Tongue (tissue), 3 donors: ENCODE measurements at places on chromosomes 6 and 20.

- peak; percentile 88 for DNase-seq
Measured at GRCh38 chr6:117547688-117548621, 54.4 kb downstream of the GOPC start.

DNA sequence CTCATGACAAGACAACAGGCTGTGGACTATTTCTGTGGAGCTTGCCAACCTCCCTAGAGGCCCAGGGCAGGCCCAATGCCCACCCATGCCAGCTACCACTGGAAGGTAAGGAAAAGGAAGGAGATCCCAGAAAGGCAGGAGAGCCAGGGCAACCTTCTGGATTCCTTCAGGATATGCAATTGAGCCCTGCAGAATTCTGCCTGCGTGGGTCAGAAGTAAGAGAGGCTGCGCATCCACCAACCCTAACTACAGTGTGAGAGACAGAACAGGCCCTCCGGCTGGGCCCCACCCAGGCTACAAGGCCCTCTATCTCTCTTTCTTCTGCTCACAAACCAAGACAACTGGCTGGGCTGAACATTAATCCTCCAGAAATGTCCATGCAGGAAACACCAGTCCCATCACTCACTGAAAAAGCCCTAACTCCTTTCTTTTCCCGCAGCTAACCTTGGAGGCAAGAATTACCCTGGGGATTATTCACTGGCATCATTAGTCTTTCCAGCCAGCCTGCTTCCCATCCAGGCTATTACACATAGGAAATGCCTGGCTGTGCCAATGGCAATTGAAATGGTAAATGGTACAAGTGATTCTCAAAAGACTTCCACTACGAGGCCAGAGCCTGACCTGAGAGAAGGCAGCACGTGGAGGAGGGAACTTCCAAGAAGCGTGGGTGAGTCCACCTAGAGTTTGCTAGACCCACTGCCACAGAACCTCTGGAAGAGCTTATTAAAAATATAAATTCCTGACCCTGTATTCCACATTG is 15.2 kb downstream of the MAP1LC3A start:
- no peak for DNase-seq

GRCh38 chr20:51955756-51956155 is 153.4 kb upstream of the SALL4 start:
- no peak for DNase-seq

DNA sequence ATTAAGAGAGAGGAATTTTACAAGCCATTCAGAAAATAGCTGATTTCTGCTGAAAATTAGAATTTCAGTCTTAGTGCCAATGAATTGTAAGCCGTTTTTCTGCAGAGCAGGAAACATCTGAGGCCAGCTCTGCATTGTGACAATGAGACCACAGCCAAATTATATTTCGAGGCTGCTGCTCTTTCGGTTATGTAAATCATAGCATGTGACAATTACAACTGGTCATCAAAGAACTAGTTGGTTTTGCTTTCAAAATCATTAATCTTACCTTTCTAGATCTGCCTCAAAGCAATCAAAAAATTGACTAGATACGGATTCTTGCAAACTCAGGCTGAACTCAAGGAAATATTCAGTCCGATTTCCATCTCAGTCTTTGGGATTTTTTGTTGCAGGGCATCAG is 33.4 kb upstream of the INSM1 start:
- DNase-seq, result no peak

DNA sequence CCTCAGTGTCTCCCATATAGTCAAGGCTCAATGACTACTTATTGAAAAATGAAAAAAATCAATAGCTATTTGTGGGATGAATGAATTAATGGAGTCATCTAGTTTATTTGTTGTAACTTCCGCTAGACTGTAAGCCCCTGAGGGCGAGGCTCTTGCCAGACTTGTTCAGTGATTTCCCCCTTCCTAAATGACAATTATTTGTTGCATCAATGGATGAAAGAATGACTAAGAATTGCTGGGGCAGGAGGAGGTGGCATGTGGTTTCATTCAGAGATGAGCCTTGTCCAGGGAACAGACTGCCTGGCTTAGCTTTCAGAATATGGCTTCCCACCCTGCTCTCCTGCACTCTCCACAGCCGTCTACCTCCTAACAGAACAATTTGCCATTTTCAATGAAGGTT is 1.1 kb upstream of the PRELID3B start:
- DNase-seq, result no peak

- peak; percentile 16 for DNase-seq
Measured at GRCh38 chr6:51139950-51140385, 321.3 kb downstream of the TFAP2B start.

- no peak for DNase-seq
Measured at GRCh38 chr6:110625883-110626282, 149.5 kb upstream of the SLC22A16 start.

- no peak for DNase-seq
Measured at GRCh38 chr6:69370763-69371162, 426.0 kb downstream of the LMBRD1 start.

- DNase-seq, result no peak
Measured at GRCh38 chr20:34651200-34651599, 25.7 kb downstream of the PIGU start.

DNA sequence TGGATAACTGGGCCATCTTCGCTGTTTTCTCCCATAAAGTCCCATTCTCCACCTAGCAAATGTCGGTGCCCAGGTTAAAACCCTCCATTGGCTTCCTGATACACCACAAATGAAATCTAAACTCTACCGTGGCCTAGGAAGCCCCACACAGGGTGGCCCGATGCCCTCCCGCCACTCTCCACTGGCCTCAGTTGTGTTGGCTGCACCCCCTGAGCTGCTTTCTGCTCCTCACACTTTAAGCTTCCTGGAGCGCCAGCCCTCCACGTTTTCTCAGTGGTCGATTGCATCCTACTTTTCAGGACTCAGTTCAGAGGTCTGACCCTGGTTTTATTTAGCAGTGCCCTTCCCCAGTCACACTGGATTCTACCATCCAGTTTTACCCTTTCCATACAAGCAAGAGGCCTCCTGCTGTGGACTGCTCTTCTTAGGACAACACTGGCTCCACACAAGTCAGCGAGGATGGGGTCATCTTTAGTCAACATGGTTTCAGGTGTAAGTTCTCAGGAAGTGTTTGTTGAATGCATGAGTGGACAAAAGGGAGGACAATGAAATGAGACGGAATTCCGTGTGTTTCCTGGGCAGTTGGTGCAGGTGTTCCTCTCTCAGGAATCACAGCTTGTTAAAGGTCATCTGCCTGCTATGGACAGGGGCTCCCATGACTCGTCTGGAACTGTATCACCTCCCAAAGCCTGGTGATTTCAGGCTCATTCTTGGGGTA is 124.1 kb downstream of the SULF2 start:
- no peak for DNase-seq

DNA sequence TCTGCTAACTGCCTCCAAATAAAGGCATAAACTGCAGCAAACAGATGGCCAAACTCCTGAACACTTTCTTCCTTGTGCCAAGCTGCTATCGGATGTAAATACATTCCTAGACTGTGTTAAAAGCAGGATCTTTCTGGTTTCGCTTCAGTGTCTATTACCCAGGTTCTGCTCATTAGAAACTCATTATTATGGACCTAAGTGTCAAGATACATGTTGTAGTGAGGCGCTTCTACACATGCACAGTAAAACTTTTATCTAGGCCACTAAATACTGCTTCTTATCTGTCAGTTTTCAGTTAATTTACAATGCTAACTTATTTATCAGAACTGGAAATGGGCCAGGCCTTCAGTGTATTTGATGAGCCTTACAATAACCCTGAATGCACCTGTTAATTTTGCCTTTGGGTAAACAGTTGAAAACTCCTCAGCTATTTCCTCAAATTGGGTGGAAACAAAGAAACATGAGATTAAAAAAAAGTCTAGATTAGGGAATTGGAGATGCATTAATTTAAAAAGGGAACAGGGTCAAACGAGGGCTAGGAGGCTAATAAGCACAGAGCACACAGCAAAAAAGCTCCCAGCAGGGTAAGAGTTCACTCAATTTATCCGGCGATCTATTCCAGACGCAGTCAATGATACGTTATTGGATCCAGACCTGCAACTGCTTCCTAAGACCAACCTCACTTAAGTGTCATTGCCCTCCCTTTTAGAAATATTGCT is 240.6 kb downstream of the FOXC1 start:
- DNase-seq, result no peak

GRCh38 chr20:37316116-37316774 is 26.8 kb downstream of the MANBAL start:
- DNase-seq, result no peak

DNA sequence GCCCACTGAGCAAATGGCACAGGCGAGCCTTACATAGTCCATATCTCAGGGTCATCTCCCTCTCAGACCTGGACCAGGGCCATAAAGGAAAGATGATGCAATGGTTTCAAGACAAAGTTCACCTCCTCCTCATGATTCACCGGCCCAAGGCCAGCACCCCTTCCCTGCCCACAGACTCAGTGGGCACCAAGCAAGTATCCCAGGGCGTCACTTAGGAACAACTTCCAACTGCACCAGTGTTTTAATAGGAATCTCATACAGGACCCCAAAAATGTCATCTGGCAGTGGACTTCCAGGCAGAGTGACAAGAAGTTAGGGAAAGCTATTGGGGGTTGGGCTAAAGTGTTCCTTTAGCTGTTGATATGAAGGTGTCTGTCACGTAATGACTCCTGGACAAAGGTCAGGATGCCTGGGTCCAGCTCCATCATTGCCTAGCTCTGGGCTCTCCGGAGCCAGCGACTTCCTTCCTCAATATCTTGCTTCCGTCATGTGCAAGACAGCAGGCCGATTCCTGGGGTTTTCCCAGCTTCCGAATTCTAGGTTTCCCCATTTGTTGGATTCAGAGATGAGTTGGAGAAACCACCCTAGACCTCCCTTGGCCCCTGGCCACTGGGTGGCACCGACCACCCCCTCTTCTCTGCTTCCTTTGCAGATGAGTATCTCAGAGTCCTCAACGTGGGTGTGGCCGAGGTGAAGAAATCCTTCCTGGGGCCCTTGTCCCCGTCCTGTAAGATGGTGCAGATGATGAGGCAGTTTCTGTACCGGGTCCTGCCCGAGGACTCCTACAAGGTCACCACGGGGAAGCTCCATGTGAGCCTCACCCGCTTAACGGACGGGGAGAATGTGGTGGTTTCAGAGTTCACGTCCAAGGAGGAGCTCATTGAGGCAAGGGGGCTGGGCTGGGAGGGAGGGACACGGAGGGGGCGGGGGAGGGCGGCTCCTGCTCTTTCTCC is 21.1 kb downstream of the PNPLA1 start:
- no peak for DNase-seq

DNA sequence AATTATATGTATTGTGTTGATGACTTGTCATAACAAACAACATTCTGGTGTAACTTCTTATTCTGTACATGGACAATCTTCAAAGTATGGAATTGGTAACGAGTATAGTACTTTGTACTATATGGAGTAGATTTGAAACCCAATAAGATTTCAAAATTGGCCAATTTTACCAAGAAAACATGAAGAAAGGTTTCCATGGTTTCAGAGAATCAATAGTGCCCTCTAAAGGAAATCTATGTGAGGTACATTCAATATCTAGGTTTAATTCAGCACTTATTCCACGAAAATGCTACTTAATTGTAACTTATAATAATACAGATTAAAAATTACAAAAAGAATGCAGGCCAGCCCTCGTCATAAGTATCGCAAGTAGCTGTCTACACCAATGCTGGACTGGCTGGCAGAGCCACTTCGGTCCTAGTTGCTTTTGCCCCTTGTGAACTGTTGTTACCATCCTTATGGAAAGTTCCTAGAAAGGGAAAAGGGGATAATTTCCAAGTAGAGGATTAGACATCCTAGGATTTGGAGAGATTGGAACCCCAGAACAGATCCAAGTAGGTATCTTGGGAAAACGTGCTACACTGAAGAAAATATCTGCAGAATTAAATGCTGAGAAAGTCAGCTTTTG is 70.9 kb downstream of the LCA5 start:
- DNase-seq, result peak; percentile 47

DNA sequence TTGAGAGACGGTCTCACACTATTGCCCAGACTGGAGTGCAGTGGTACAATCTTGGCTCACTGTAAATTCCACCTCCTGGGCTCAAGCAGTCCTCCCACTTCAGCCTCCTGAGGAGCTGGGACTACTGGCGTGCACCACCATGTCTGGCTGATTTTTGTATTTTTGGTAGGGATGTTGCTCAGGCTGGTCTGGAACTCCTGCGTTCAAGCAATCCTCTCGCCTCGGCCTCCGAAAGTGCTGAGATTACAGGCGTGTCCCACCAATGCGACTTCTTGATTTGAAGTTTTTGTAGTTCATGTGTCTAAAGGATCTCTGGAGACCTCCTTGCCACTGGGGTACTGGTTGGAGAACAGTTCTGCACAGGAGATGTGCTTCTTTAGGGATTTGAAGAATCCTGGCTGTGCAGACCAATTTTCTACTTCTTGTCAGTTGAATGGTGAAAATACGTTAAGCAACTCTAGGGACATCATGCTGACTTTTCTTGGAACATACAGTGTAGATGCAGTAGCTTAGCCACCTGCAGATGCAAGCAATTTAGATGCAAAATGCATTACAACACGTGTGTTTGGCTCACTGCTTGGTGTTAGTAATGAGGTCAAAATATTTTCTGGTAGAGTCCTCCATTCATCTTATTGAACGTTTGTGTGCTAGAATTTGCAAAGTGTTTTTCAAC is 28.2 kb downstream of the SYTL3 start:
- DNase-seq, result peak; percentile 38

DNA sequence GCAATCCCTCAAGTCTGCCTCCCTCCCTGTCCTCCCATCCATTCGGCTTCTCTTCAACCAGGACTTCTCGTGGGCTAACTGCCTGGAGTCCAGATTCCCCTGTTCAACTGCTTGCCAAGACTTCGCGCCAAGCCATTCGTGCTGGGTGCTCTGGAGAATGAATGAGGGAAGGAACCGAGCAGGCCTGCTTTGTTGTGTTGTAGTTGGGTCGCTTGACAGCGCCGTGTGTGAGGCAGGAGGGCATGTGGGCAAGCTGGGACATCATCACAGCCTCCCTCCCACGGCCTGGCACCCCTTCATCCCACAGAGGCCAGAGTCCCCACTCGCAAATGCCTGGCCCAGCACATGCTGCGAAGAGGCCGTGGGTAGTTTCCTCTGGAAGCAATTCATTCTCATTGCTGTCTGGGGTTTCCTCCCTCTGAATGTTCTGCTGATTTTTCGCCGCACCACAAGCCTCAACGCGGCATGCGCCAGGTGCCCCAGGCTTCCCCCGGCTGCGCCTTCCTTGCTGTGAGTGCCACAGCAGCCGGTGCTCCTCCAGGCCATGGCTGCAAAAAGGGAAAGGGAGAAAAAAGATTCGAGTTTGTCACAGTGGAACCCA is 336.0 kb downstream of the QKI start:
- DNase-seq, result peak; percentile 45

DNA sequence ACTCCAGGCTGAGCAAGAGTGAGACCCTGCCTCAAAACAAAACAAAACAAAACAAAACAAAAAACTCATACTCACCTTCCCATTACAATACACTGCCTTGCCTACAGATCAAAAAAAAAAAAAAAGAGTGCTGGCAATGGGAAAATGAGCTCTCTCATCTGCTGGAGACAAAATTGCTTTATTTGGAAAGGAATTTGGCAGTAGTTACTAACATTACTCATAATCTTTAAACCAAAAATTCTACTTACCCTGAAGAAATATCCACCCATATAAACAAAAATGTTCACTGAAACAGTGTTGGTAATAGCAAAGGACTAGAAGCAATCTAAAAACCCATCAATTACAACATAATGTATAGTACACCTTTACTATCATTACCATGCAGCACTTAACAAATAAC is 120.4 kb downstream of the RNGTT start:
- DNase-seq, result peak; percentile 12

GRCh38 chr6:161918109-161918531 is 644.3 kb upstream of the AGPAT4 start:
- no peak for DNase-seq
